ENCODE measurements at places on chromosomes 11 and 22.

- DNase-seq, result no peak
Measured at GRCh38 chr11:11535611-11536010, 86.2 kb downstream of the GALNT18 start.

DNA sequence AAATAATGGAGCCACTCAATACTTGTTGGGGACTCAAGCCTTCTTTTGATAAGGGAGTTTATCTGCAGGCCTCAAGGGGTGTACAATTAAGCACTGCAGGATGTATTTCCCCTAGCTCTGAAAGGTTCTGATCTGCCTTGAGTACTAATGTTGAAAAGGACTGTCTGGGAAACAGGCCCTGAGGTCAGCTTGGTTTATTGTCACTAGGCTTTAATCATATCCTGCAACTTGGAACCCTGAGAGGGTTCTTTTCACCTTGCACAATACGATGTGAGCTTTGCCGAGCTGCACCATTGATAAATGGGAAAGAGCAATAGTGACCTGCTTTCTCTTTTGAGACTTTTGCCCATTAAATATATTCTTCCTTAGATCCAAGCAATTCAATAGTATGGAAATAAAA is 31.6 kb upstream of the HORMAD2 start:
- no peak for DNase-seq

DNA sequence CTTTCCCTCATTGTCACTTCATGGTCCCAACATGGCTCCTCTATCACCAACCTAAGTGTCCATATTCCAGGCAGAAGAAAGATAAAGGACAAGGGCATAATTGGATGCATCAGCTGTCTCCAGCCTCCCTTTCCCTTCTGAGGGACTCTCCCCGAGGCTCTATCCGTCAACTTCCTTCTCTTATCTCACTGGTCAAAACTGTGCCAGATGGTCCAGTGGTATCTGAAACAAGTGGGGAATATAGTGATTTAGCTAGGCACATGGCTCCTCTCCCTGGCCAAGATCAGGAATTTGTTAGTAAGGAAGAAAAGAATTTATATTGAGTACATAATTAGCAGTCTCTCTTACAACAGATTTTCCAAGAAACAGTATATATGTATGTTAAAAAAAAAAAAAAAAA is 12.6 kb upstream of the SPON1 start:
- no peak for DNase-seq

DNA sequence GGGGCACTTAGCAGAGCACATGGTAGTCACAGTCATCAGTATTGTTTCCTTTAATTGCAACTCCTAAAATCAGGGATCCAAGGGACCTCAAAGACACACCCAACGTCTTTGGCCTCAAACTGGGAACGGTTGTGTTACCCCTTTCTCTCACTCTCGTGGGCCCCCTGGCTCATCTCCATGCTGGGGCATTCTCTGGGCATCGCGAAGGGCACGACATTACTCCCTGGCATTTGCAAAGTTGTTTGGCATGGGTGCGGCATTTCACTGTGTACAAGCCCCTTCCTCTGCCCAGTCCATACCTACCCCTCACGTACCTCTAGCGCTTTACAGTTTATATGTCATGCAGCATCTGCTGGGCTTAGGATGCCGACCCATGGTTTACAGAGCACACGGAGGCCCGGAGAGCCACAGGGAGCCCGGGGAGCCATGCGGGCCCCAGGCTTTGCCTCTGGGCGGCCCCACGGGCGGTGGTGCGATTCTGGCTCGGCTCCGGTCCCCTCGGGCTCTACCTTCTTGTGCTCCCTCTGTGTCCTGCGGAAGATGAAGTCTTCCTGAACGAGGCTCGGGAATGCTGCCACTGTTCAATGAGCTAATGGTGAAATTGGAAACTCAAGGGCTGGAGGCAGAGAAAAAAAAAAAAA is 21.9 kb upstream of the CACNG2 start:
- no peak for DNase-seq

DNA sequence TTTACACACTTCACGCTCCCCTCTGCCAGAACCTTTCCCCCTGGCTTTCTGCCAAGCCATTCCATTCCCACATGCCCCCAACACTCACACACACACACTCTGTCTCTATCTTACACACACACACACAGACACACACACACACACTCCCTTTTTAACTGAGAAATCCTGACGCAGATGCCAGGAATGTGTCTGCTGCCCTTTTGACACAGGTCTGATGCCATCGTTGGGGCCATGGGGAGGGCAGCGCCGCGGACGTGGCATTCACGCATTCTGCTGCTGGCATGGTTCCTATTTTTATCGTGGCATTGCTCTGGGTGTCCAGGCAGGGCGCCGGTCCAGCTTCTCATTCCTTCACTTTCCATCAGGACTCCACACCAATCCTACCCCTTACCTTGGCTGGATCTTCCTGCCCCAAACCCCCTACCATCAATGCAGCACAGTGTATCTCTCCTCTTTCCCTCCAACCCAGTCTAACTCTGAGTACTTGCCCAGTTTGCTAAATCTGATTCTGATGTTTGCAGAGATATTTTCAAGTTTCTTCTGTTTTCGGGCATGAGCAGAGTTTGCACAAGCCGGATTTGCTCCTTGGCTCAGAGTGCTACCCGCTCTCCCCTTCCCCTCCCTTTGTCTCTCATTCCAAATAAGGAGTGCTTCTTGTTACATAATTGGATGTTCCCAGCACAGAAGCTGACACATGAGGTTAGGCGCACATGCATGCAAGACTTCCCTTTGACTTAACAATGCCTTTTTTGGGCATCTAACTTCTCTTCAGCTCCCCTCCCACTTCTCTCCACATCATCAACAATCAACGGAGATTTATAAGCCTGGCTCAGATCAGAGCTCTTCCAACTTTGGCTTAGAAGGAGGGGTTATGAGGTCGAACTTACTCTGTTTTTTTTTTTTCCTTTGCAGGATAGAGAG is 18.8 kb downstream of the SNX19 start:
- DNase-seq, result no peak

GRCh38 chr11:69076129-69076791 is 27.5 kb downstream of the TPCN2 start:
- DNase-seq, result no peak

- DNase-seq, result no peak
Measured at GRCh38 chr22:40211476-40212054, 33.8 kb downstream of the TNRC6B start.

- no peak for DNase-seq
Measured at GRCh38 chr22:38770257-38770949, 14.6 kb upstream of the SUN2 start.

DNA sequence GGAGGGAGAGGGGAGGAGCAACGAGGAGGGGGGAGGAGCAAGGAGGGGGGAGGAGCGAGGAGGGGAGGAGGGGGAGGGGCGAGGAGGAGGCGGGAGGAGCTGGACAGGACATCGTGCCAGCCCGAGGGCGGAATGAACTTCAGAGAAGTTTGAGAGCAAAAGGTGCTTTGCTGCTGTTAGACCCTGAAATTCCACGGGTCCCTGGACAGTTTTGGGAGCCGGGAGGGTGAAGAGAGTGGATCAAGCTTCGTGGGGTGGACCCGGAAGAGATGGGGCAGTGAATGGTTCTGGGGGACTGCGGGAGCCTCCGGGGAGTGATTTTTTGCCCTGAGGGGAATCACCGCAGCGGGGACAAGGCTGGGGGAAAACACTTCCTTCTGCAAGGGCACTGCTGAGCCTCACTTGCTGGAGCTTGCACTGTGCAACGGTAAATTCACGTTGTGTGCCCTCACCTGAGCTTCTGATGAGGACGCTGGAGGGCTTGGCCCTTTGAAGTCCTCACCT is 10.7 kb upstream of the NLRP6 start:
- DNase-seq, result no peak

DNA sequence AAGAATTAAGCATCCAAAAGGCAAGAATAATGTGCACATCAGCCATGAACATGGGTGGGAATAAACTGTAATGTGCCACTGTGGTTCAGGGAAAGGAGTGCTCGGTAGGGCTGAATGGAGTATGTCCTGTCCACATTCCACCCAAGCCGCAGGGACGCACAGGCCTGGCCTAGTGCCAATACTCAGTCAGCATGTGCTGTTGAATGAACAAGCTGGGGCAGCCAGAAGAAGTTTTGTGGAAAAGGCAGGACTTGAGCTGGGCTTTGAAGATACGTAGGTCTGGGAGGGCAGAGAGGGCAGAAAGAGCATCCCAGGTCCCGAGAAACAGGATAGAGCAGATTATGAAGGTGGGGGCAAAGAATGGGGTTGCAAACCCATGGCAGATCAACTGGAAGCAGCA is 60.0 kb upstream of the PLET1 start:
- DNase-seq, result peak; percentile 62

- no peak for DNase-seq
Measured at GRCh38 chr11:58707767-58708166, 24.0 kb downstream of the GLYAT start.

DNA sequence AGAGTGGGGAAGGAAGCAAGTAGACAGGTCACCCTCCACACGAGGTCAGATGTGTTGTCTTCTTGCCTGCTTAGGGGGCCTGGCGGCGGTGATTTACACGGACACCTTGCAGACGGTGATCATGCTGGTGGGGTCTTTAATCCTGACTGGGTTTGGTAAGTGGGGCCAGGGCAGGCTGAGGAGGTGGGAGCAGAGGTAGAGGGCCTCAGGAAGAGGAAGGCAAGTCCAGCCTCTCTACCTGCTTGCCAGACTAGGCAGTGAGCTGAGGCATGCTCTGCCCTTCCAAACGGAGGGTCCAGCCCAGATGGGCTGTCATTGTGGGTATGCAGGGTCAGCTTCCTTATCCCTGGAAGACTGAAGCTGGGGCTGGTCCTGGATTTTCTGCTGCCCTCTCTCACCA is 39.9 kb downstream of the SLC5A1 start:
- DNase-seq, result no peak

- no peak for DNase-seq
Measured at GRCh38 chr22:22075382-22076163, 93.0 kb upstream of the TOP3B start.

- DNase-seq, result no peak
Measured at GRCh38 chr11:61526956-61527731, 18.6 kb downstream of the LRRC10B start.

DNA sequence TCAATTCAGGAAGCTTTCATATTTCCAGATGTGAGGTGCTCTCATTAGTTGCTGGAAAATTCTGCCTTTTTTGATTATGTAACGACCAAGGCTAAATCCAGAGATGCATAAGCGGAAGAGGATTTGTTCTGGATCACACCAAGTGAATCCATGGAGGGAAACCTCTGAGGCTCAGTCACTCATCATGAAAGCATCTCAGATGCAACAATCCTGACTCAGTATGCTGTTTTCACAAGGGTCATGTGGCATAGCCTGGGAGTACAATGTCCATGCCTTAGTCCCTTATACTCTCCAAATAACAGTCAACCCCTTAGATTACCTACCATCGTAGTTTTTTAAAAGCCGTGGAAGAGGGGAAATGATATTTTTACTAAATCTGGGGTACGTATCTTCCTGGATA is 445.6 kb downstream of the NTM start:
- no peak for DNase-seq

DNA sequence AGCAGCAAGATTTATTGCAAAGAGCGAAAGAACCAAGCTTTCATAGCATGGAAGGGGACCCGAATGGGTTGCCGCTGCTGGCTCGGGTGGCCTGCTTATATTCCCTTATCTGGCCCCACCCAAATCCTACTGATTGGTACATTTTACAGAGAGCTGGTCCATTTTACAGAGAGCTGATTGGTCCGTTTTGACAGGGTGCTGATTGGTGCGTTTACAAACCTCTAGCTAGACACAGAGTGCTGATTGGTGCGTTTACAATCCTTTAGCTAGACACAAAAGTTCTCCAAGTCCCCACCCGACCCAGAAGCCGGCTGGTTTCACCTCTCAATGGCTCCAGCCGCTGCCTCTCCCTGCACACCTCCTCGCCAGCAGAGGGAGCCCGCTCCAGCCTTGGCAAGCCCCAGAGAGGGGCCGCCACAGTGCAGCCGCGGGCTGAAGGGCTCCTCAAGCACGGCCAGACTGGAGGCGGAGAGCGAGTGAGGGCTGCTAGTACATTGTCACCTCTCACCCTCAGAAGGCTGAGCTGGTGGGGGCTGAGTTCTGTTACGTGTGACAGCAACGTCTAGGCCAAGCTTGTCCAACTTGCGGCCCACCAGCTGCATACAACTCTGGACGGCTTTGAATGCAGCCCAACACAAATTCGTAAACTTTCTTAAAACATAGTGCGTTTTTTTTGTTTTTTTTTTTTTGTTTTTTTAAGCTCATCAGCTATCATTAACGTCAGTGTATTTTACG is 8.7 kb downstream of the PTH start:
- no peak for DNase-seq

DNA sequence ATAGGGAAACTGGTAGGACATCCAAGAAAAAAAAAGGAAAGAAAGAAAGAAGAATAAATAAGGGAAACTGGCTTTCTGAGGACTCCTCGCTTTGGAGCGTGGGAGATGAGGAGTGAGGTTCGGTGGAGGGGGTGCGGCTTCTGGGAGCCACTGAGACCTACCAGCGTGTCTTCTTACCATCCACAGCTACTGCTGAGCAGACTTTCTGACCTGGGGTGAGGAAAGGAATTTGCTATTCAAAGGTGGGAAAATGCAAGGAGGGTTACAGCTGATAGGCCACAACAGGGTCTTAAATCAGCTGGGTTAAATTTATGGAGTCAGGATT is 488 bp upstream of the SELENOM start:
- no peak for DNase-seq

DNA sequence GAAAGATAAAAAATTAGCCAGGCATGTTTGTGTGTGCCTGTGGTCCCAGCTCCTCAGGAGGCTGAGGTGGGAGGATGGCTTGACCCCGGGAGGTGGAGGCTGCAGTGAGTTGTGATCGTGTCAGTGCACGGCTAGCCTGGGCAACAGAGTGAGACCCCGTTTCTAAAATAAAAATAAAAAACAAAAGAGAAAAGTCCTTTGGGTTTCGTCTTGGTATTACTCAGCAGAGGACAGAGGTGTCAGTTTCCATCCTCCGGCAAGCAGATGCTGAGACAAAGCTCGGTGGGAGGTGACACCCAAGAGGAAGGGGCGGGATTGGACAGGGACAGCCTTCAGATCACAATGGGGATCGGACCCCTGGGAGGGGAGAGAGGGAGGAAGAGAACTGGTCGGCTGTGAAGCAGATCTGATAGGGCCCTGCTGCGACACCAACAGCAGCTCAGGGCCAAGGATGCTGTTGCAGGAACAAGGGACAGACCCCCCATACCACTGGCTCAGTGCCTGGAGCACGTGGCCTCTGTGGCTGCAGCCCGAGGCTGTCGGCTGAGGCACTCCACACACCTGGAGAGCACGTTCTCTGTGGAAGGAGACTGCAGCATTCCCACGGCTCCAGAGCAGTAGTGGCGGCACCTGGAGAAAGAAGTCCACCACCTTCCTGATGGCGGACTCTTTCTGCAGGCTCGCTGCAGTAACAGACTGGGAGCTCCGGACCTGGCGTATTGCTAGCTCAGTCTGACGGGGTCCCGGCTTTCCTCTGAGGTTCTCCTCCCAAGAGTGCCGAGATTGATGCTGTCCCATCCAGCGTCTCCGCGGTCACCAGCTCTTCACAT is 5.2 kb upstream of the BID start:
- DNase-seq, result no peak

DNA sequence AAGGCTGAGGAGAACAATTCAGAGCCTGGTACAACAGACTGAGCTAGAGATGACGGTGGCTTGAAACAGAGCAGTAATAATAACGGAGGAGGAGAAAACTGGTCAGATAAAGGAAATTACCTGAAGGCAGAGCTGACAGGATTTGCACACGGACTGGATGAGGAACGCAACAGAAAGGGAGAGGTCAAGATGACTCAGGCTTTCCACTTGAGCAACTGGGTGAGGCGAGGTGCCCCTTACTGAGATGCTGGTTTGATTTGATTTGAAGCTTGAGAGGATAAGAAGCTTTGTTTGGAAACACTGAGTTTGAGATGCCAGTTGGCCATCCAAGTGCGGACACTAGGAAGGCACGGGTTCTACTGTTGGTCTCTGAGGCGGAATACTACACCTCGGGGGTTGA is 35.4 kb upstream of the NRIP3 start:
- no peak for DNase-seq

All from smooth muscle cell of the brain vasculature (primary cell).